Renal cortex interstitium (tissue), 15 donors: ENCODE measurements at places on chromosomes 7 and 10. TPM values are rescaled to one million over a fixed set of nuclear protein-coding genes. Genes with fewer than 3 reads are reported as not detected.

Gene SFTPA1
- polyA plus RNA-seq, result not detected

Gene HOXA9
- 107 TPM for polyA plus RNA-seq

Gene C10orf62
- polyA plus RNA-seq, result 1.3 TPM

Gene JCAD
- polyA plus RNA-seq, result 39.2 TPM

Gene LIPM
- not detected for polyA plus RNA-seq

Gene TRIM50
- 0.23 TPM for polyA plus RNA-seq

Gene CPA5
- 0.23 TPM for polyA plus RNA-seq

Gene CRHR2
- not detected for polyA plus RNA-seq

Gene CAV1
- 22.9 TPM for polyA plus RNA-seq

Gene SLC26A5
- 0.17 TPM for polyA plus RNA-seq

Gene IFIT1B
- 0.11 TPM for polyA plus RNA-seq

Gene STEAP1
- 14.0 TPM for polyA plus RNA-seq

Gene VAX1
- not detected for polyA plus RNA-seq

Gene BTBD16
- 0.95 TPM for polyA plus RNA-seq

Gene AKR1E2
- polyA plus RNA-seq, result 6.5 TPM

Gene CLDN4
- polyA plus RNA-seq, result 98.1 TPM

Gene C1QL3
- polyA plus RNA-seq, result 1.7 TPM

Gene HABP2
- polyA plus RNA-seq, result 0.73 TPM

Gene RBP3
- 0.16 TPM for polyA plus RNA-seq

Gene FZD1
- polyA plus RNA-seq, result 68.3 TPM

Gene ZNF488
- polyA plus RNA-seq, result 4.2 TPM

Gene DIP2C
- polyA plus RNA-seq, result 23.4 TPM

Gene FAM25G
- polyA plus RNA-seq, result not detected

Gene STK31
- polyA plus RNA-seq, result 1.4 TPM

Gene H2BK1
- polyA plus RNA-seq, result not detected

Gene CPXM2
- polyA plus RNA-seq, result 5.6 TPM

Gene TMEM196
- polyA plus RNA-seq, result not detected

Gene CH25H
- 0.23 TPM for polyA plus RNA-seq

Gene CRYGN
- 3.6 TPM for polyA plus RNA-seq

Gene PTPRN2
- 6.0 TPM for polyA plus RNA-seq

Gene HYAL4
- 0.08 TPM for polyA plus RNA-seq

Gene GRM3
- polyA plus RNA-seq, result 0.15 TPM

Gene ACSM6
- 0.14 TPM for polyA plus RNA-seq

Gene CASP7
- polyA plus RNA-seq, result 24.6 TPM

Gene FKBP6
- polyA plus RNA-seq, result 0.26 TPM

Gene CAMK2B
- 3.4 TPM for polyA plus RNA-seq

Gene TUBAL3
- polyA plus RNA-seq, result 0.06 TPM

Gene PLEKHS1
- polyA plus RNA-seq, result 0.11 TPM

Gene FLNC
- polyA plus RNA-seq, result 23.6 TPM

Gene IFIT3
- polyA plus RNA-seq, result 13.7 TPM

Gene SOSTDC1
- 45.8 TPM for polyA plus RNA-seq

Gene THSD7A
- 63.1 TPM for polyA plus RNA-seq

Gene OR13A1
- polyA plus RNA-seq, result not detected

Gene NAT16
- polyA plus RNA-seq, result 0.08 TPM

Gene OGA
- polyA plus RNA-seq, result 245 TPM

Gene GET4
- polyA plus RNA-seq, result 46.5 TPM

Gene FAM237B
- polyA plus RNA-seq, result 0.36 TPM

Gene TRPV5
- polyA plus RNA-seq, result 0.80 TPM
